ENCODE measurements at places on chromosomes 1 and 21. TPM values are rescaled to one million over a fixed set of nuclear protein-coding genes. Genes with fewer than 3 reads are reported as not detected.

DNA sequence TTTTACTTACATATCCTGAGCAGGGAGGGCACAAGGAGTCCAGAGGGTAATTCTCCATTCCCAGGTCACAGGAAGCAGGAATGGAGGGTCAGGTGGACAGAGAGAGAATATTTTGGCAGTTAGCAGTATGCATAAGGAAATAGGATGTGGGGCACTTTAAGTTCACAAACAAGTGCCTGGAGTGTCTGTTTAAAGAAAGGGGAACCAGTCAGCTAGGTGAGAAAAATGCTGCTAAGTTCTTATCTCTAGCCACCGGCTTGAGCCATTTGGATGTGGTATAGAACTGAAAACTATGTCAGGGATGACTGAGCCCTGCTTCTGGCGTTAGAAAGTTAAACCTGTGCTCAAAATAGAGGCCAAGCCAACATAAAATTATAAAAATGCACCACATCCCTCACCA lies 739.7 kb upstream of the NCAM2 start:
- ATAC-seq = no peak

- no peak for ATAC-seq
Observed at GRCh38 chr1:229047840-229048620, 222.9 kb upstream of the RAB4A start.

DNA sequence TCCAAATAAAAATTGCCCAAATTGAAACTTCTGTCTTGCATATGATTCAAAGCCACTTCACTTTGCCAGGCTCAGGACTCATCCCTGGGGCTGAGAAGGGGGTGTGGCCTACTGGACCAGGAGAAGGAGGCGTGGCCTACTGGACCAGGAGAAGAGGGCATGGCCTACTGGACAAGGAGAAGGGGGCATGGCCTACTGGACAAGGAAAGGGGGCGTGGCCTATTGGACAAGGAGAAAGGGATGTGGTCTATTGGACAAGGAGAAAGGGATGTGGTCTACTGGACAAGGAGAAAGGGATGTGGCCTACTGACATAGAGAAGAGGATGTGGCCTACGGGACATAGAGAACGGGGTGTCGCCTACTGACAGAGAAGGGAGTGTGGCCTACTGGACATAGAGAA lies 405.3 kb downstream of the RRAGC start:
- ATAC-seq = no peak

Gene CHIA
- total RNA-seq = not detected

All from esophagus mucosa (tissue), 1 donor.